GOT3 (cell line): ENCODE measurements at places on chromosomes 1 and 21.

DNA sequence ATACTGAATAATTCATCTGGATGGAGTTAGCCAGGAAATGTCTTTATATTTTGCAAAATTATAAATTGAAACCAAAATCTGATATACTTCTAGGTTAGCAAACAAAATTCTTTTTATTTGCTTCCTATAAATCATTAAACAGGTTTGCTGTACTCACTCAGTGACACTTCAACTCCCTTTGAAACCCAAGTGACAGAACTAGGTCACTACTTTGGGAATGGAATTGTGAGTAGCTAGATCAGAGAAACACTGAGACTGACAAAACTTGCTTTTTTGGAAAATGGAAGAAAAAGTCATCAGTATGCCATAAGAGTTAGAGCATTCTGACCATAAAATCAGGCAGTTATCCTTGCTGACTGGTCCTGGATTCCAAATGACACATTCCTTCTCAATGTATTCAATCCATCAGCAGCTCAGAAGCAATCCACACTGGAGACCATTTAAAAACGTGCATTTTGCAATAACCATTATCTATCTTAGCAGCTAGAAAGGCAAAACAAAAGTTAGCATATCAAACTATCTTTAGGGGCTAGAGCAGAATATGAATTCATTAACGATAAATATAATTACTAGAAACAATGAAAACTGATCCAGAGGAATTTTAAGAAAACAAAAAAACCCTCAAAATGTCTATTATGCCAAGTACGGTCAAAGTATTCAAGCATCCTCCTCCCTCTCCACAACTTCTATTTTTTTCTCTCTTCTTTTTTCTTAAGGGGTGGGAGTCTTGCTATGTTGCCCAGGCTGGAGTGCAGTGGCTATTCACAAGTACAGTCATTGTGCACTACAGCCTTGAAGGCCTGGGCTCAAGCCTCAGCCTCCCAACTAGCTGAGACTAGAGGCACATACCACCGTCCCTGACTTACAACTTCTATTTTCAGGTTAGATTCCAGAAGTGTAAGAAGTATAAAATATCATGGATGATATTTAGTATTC lies 60.1 kb downstream of the HNRNPR start:
- no peak for DNase-seq

DNA sequence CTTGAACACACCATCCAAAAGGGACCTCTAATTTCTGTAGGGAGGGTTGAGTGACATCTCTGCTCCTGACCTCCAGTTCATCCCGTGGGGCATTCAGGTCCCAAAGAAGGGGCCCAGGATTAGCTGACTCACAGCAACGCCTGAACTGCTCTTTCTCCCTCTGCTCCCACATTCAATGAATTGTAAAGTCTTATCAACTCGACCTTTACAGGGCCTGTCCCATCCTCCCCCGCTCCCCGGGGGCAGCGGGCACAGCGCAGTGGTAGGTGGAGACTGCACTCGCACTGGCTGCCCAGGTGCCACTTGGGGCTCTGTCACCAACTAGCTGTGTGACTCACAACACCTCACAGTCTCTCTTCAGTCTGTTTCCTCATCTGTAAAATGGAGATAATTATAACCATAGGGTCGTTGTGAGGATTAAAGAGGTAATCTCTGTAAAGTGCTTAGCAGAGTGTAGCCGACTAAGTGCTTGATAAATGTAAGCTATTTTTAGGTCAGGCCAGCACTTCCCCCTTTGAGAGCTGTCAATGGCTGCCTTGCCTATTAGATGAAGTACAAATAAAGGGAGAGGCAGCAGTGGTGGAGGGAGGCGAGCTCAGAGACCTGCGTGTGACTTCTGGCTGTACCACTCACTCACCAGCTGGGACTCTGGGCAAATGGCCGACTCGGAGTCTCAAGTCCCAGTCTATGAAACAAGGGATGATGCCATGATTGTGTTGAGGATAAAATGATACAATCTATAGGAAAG lies 637 bp upstream of the MYBPHL start:
- DNase-seq: no peak

- DNase-seq: no peak
These were observed 714 bp upstream of the ST6GALNAC5 start for GRCh38 chr1:76866566-76866965.

GRCh38 chr1:64502931-64503330 lies 33.0 kb downstream of the CACHD1 start:
- DNase-seq: no peak

GRCh38 chr1:162299018-162299417 lies 77.6 kb downstream of the SPATA46 start:
- DNase-seq: no peak
